Motor neuron (in vitro differentiated cells): ENCODE measurements at places on chromosomes 2 and 18.
A peak's percentile ranks its signal among the peaks of the same experiment; 100 is the strongest.

DNA sequence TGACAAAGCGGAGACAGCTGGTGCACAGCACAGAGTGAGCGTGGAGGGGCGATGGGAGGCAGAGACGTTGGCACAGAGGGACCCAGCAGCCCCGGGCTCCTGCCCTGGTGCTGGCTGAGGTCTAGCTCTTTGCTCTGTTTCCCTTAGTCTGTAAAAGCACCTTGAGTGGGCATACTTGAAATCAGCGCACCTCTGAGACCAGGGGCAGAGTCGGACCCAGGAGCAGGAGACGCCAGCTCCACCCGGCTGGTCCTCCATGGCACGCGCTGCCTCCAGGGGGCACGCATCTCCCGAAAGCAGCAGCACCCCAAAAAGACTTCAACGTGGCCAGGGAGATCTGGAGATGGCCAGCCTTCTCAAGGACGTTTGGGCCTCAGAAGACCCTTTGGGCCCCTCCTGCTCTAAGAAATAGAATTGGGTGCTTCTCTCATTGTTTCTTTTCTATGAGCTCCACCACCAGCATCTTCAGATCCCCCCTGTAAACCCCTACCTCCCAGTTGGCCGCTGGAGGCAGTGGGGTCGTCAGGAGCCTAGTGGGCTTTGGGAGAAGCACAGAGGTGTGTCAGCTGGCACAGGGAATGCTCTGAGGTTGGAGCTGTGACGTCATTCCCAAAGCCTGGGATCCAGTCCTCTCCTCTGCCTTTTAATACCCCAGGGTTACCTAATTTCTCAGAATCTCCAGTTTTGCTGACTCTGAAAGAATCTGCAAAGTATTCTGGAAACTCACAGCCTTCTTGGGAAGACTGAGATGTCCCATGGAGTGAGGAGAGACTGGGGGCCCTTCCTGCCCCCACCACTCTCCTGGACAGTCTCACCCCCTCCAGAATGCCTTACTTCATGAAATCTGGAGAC is 58.9 kb downstream of the CIB4 start:
- ATAC-seq = no peak

DNA sequence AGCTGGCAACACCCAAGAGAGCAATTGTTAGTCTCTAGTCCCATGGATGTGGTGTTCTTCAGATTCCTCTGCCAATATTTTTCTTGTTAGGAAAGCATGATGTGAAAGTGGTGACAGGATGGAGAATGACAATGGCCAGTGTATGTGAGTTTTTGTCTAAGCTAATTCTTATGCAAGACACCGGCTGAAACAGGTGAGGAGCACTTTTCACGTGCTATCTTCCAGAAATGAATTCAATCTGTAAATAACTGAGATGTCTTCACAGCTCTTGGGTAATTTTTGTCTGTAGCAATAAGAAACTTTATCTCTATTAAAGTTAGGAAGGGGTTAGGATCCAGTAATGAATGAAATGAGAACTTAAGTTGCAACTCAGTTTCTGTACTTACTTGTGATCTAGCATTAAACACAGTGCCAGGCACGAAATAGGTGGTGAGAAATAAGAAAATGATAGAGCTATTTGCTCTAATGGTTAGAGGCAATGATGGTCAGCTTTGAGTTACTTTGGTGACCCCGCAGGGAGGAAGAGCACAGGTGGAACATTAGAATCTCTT is 676 bp upstream of the AGPS start:
- no peak for ATAC-seq

- peak; percentile 76 for ATAC-seq
Measured at GRCh38 chr18:12315490-12315889, 7.4 kb downstream of the TUBB6 start.

- no peak for ATAC-seq
Measured at GRCh38 chr2:65700720-65701119, 268.3 kb upstream of the SPRED2 start.
